Activated naive CD4-positive, alpha-beta T cell treated with anti-CD3 and anti-CD28 coated beads for 36 hours (primary cell): ENCODE measurements at places on chromosomes 3 and 15. TPM values are rescaled to one million over a fixed set of nuclear protein-coding genes. Genes with fewer than 3 reads are reported as not detected.
A peak's percentile ranks its signal among the peaks of the same experiment; 100 is the strongest.

GRCh38 chr3:51057121-51057520, 328.0 kb upstream of the MANF start:
- no peaks in the 10 kb centered on the region for H3K36me3 ChIP-seq
- H3K27me3 ChIP-seq, result no peaks in the 10 kb centered on the region
- no peak overlapping the region for H3K27ac ChIP-seq
- no peak for DNase-seq
- no peak overlapping the region for H3K4me3 ChIP-seq

GRCh38 chr15:39592500-39592899, 11.6 kb downstream of the THBS1 start:
- DNase-seq, result no peak
- no peak overlapping the region for H3K4me3 ChIP-seq
- no peaks in the 10 kb centered on the region for H3K27me3 ChIP-seq
- no peaks in the 10 kb centered on the region for H3K4me1 ChIP-seq
- H3K36me3 ChIP-seq, result no peaks in the 10 kb centered on the region

GRCh38 chr3:49805367-49805782, 2.3 kb downstream of the INKA1 start:
- H3K27ac ChIP-seq, result no peak overlapping the region
- peaks cover 51% of the 10 kb centered on the region for H3K4me1 ChIP-seq
- H3K27me3 ChIP-seq, result peaks cover 2% of the 10 kb centered on the region
- H3K36me3 ChIP-seq, result peaks cover 2% of the 10 kb centered on the region

GRCh38 chr3:49454898-49455681, 15.0 kb upstream of the DAG1 start:
- no peak overlapping the region for H3K4me3 ChIP-seq
- H3K36me3 ChIP-seq, result no peaks in the 10 kb centered on the region
- H3K27me3 ChIP-seq, result no peaks in the 10 kb centered on the region
- DNase-seq, result no peak

- H3K4me1 ChIP-seq, result peaks cover 2% of the 10 kb centered on the region
- H3K27ac ChIP-seq, result no peak overlapping the region
- peaks cover 11% of the 10 kb centered on the region for H3K36me3 ChIP-seq
- H3K27me3 ChIP-seq, result no peaks in the 10 kb centered on the region
- no peak for DNase-seq
- no peak overlapping the region for H3K4me3 ChIP-seq
Observed at GRCh38 chr3:28286595-28286994, 45.2 kb downstream of the CMC1 start.

CSPG5 gene
- total RNA-seq, result 0.17 TPM

- H3K4me1 ChIP-seq, result no peaks in the 10 kb centered on the region
- no peaks in the 10 kb centered on the region for H3K27me3 ChIP-seq
- H3K36me3 ChIP-seq, result peaks cover 2% of the 10 kb centered on the region
- H3K4me3 ChIP-seq, result no peak overlapping the region
- DNase-seq, result no peak
Observed at GRCh38 chr3:184353546-184353941, 7.9 kb downstream of the CLCN2 start.

DNA sequence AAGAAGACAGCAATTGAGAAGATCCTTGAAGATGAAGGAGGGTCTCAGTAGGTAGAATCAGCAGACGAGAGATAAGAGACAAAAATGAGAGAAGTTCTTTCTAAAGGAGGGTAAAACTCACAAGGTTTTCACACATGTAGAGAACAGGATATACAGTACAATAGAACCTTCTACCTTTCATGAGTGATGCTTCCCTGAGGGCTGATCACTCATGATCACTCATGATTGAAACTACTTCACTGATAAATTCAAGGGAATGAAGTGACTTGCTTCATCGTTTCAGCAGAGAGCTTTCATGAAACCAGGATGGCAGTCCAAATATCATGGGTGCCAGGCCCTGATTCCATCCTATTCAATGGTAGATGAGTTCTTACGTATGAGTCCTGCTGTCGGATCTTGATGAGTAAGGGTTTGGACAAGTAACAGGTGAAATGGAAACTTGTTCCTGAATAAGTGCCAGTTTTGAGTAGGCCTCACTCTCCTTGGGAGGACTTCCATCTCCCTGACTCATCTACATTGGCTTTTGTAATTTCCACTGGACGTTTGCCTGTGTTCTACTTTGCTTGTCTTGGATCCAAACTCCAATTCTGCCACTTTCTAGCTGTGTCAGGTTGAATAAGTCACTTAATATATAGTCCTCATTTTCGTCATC, 9.6 kb upstream of the CLDN16 start:
- no peak for DNase-seq
- no peaks in the 10 kb centered on the region for H3K36me3 ChIP-seq
- no peak overlapping the region for H3K4me3 ChIP-seq
- peaks cover 23% of the 10 kb centered on the region for H3K27me3 ChIP-seq
- H3K27ac ChIP-seq, result no peak overlapping the region

- no peak for DNase-seq
- H3K36me3 ChIP-seq, result peaks cover 3% of the 10 kb centered on the region
- no peaks in the 10 kb centered on the region for H3K27me3 ChIP-seq
- H3K4me1 ChIP-seq, result peaks cover 8% of the 10 kb centered on the region
Observed at GRCh38 chr15:45399381-45400212, 21.3 kb upstream of the GATM start.

CNTN6 gene
- not detected for total RNA-seq

GRCh38 chr15:93980261-93980911, 251.0 kb upstream of the MCTP2 start:
- H3K27ac ChIP-seq, result no peak overlapping the region
- no peaks in the 10 kb centered on the region for H3K36me3 ChIP-seq
- no peak for DNase-seq
- H3K27me3 ChIP-seq, result no peaks in the 10 kb centered on the region
- no peaks in the 10 kb centered on the region for H3K4me1 ChIP-seq

- H3K27ac ChIP-seq, result peak overlapping the region; percentile 91
- H3K36me3 ChIP-seq, result peaks cover 20% of the 10 kb centered on the region
- DNase-seq, result no peak
- peak overlapping the region; percentile 95 for H3K4me3 ChIP-seq
- no peaks in the 10 kb centered on the region for H3K27me3 ChIP-seq
Observed at GRCh38 chr15:75639191-75639708, 774 bp downstream of the IMP3 start.

- H3K27ac ChIP-seq, result no peak overlapping the region
- no peaks in the 10 kb centered on the region for H3K27me3 ChIP-seq
- no peak for DNase-seq
- no peak overlapping the region for H3K4me3 ChIP-seq
Observed at GRCh38 chr3:196694202-196694638, 17.8 kb downstream of the CEP19 start.

DNA sequence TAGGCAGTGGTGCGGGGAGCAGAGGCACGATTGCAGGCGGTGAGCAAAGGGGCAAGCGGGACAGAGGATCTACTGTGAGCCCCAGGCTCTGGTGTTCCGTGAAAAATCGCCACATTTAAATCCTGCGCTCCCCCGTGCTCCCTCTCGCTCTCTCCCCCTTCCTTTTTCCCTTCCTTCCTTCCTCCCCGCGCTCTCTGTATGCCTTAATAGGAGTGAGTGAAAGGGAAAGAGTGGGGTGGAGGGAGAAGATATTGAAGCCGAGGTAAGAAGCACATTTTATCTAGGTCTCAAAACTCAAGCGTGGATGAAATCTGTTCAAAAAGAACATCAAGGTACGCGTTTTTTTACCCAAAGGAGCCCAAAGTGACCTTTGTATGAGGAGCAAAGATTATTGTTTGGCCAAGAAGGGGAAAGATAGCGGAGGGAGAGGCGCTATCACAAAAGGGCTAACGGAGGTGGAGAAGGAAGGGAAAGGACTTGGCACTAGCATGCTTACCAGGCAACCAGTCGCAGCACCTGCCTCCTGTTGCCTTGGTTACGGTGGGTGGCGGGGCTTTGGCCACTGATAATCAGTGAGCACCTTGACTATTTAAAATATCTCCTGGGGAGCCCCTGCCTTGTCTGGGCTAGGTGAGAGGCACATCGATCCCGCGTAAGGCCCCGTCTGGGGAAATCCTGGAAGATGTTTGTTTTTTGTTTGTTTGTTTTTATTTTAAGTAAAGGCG, 14.9 kb upstream of the AEN start:
- H3K27me3 ChIP-seq, result peaks cover 64% of the 10 kb centered on the region
- no peak overlapping the region for H3K27ac ChIP-seq
- peaks cover 18% of the 10 kb centered on the region for H3K4me1 ChIP-seq
- H3K4me3 ChIP-seq, result no peak overlapping the region
- no peak for DNase-seq

DNA sequence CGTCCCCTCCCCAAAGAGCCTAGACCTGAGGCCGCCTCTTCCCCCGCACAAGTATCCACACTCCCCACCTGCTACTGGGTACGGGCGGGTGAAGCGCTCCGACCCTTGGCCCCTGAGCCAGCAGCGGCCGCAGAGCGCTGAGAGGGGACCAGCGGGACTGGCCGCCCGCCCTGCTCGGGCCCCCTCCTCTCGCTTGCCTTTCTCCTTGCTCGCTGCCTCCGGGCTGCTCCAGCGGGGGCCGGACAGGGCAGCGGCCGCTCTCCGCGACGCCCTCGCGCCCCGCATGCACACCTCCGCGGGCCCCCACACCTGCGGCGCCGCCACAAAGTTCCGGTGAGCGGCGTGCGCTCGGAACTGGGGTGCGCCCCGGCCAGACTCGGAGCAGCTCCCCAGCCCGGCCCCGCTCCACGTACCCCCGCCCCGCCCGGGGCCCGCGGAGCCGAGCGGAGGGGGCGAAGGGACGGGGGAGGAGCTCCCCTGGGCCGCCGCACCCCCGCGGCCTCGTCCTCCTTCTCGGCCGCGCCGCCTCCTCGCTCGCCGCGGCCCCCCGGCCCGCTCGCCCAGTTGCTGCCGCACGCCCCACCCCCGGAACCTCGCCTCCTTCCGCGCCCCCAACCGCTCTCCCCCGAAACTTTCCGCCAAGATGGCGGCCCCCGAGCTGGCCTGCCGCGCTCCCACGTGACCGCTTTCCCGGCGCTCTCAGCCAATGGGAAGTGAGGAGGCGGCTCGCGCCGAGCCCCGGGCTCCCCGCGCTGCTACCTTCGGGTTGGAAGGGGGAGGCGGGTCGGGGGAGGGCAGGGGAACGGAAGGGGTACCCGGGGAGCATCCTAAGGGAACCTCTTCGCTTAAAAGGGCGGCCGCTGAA, 704 bp downstream of the DLG1 start:
- H3K27ac ChIP-seq, result peak overlapping the region; percentile 89
- peak; percentile 92 for DNase-seq
- H3K4me1 ChIP-seq, result peaks cover 23% of the 10 kb centered on the region
- H3K27me3 ChIP-seq, result peaks cover 16% of the 10 kb centered on the region
- H3K36me3 ChIP-seq, result peaks cover 8% of the 10 kb centered on the region

DNA sequence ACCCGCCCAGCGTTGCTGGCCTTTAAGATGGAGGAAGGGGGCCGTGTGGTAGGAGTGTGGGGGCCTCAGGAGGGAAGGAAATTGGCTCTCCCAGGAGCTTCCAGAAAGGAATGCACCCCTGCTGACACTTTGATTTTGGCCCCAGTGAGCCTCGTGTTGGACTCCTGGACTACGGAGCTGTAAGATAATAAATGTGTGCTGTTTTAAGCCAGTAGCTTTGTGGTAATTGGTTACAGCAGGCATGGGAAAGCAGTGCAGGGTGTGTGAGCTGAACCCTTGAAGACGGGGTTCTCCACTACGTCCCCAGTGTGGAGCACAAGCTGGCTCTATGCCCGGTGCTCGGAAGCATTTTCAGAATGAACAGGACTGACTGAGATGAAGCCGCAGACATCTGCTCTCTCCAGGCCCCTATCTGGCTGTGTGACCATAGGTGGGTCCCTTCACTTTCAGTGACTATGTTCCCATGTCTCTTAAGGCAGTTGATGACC, 22.9 kb upstream of the CGNL1 start:
- H3K36me3 ChIP-seq, result no peaks in the 10 kb centered on the region
- DNase-seq, result no peak
- no peaks in the 10 kb centered on the region for H3K4me1 ChIP-seq
- no peak overlapping the region for H3K4me3 ChIP-seq
- H3K27me3 ChIP-seq, result peaks cover 4% of the 10 kb centered on the region

- H3K4me3 ChIP-seq, result no peak overlapping the region
- no peaks in the 10 kb centered on the region for H3K36me3 ChIP-seq
- H3K27me3 ChIP-seq, result no peaks in the 10 kb centered on the region
Observed at GRCh38 chr3:151008699-151009098, 36.2 kb upstream of the CLRN1 start.

PP2D1 gene
- total RNA-seq, result not detected

IQCF5 gene
- not detected for total RNA-seq

SERPINI2 gene
- total RNA-seq, result not detected

TRANK1 gene
- total RNA-seq, result 11.0 TPM

DNA sequence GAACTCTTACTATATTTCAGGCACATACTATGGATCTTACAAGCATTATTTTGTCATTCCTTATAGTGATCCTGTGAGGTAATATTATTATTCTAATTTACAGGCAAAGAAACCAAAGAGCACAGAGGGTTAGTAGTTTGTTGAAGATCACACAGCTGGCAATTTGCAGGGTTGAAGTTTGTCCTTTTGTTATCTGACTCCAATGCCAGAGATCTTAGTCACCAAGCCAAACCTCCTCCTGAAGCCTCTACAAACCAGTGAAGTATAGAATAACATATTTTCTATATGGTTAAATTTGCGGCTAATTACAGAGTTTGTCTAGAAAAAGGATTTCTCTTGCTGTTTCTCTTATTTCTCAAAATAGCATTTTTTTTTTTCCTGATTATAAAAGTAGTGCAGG, 11.2 kb downstream of the ISLR2 start:
- no peak overlapping the region for H3K4me3 ChIP-seq
- H3K27ac ChIP-seq, result no peak overlapping the region
- DNase-seq, result no peak

DNA sequence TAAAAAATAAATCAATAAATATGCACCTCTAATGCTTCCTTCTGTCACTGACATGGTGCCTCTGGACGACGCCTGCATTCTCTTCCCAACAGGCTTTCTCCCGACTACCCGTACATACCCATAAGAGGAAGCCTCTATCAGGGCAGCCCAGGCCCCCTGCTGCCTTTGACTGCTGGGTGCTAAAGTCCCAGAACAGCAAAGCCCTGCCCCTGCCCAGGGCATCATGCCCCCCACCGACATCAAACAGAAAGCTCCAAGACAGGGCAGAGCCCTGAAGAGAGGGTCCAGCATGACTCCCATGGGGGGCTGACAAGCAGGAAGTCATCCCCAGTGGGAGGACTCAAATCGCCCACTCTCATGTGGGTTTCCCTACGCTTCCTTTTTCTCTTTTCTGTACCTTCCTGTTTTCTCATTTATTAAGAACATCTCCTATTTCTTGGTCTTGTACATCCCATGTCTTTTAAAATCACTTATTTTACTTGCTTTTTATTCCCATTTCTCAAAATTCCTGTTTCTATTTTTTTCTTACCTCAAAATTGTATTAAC, 23.4 kb downstream of the XPC start:
- H3K36me3 ChIP-seq, result peaks cover 36% of the 10 kb centered on the region
- no peak overlapping the region for H3K4me3 ChIP-seq
- no peaks in the 10 kb centered on the region for H3K27me3 ChIP-seq
- peaks cover 8% of the 10 kb centered on the region for H3K4me1 ChIP-seq

MED12L gene
- total RNA-seq, result 2.0 TPM

CPLX3 gene
- total RNA-seq, result not detected
